ENCODE measurements at places on chromosomes 6 and 20.

DNA sequence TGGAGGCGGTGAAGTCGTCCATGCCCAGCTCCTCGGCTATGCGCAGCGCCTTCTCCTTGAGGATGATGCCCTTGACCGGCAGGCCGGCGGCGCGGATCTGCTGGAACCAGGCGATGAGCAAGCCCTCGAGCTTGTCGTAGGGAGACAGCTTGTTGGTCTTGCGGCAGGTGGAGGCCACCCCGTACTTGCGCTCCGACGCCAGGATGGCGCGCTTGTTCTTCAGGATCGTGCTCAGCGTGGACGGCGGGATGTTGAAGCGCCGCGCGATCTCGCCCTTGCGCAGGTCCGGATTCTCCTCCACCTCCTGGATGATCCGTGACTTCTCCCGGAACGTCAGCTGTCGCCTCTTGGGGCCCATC lies 435 bp downstream of the CENPB start:
- DNase-seq = no peak

DNA sequence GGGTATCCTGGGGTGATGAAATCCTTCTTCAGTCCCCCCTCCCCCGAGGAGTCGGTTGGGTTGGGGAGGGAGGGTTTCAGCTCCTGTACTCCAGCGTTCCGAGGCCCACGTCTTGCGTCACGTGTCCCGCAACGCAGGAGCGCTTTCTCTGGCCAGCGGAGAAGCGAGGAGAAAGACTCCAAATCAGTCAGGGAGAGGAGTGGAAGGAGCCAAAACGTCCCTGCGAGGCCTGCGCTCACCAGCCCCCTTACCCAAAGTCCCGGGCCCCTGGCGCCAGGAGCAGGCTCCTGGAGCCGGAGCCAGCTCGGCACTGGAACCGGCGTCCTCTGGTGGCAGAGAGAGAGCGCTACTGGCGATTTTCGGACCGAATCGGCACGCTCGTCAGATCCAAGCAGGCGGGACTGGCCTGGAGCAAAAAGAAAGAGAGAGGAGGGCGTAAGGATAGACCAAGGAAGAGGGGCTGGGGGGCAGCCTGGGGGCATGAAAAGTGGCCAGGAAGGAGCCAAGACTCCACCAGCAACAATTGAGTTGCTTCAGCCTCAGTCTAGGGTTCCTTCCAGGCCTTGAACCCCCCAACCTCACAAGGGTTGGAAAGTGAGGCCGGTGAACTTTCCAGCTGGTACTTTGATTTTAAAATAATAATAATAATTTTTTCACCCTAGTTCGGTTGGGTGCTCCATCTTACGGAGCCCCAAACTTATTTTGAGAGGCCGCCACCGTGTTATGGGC lies at the start of gene GNAS:
Gene GNAS, plus strand, starts transcription at position 174 of the 729 bp plus-strand sequence.
- no peak for DNase-seq

GRCh38 chr20:40591119-40591518 lies 97.9 kb downstream of the MAFB start:
- DNase-seq = no peak

DNA sequence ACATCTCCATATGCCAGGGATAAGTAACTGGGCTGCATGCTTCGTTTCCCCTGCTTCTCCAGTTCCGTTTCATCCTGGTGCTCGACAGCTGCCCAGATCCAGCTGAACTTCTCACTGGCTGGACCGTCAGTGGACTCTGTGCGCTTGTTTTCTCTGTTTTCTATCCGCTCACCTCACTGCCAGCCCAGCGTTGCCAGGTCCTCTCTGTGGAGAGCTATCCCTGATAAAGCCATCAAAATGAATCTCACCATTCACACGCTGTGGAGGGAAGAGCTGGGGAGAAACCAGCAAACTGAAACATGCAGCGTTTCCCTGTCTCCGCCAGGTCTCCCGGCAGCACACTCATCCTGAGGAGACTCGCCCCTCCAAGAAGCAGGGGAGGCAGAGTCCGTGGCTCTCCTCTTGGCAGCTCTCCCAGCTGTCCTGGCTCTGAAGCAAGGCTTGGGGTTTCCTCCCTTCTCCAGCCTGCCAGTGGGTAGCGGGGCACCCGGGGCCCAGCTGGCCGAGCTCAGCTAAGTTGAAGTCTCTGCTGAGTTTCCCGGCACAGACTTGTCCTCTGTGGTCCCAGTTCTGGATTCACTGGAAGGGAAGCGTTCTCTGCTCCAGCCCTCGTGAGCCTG lies 160.9 kb downstream of the DTNBP1 start:
- no peak for DNase-seq

Data from glomerular endothelial cell (primary cell).